ENCODE measurements at places on chromosomes 11 and 22.

DNA sequence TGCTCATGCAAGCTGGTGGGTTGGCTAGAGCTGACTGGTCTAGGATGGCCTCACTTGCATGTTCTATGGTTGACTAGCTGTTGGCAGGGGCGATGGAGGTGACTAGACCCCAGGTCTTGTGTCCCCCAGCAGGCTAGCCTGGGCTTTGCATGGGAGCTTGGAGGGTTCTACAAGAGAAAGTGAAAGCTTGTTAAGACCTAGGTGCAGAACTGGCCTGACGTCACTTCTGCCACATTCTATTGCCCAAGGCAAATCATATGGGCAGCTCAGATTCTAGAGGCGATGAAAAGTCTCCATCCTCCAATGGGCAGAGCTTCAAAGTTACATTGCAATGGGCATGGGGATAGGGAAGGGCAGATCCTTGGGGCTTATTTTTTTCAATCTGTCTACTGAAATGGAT, 170.9 kb downstream of the MIAT start:
- DNase-seq: no peak

DNA sequence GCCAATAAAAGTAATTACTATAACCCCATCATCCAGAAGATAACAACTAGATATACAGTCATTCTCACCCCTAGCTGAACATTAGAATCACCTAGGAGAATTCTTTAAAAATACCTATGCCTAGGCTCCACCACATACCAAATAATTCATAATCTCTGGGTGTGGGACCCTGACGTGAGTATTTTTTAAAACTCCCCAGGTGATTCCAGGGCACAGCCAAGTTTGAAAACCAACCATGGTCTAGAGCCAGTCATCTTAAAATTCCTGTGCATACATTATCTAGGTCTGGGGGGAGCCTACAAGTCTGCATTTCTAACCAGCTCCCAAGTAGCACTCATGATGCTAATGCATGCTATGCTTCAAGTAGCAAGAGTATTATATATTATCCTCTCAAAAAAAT, 281.0 kb upstream of the MTNR1B start:
- no peak for DNase-seq

GRCh38 chr22:30826670-30827355, 132.1 kb downstream of the OSBP2 start:
- DNase-seq: no peak

DNA sequence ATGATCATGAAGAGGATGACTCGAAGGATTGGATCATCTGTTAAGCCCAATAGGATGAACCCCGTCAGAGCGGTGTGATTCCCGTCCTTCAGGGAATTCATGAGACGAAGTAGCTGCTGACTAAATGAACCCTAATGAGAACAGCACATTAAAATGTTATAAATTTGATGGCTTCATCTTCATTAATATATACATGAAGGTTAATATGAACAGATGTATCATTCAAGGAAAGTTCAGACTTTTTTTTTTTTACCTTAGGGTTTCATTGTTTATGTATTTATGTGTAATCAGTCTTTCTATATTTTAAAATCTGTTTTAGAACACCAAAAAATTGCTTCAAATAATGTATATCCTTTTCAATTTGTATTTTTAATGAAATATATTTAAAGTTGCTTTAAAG, at the start of gene OR5P2:
TSS of gene OR5P2 (minus strand) at position 101 of the 400 bp plus-strand sequence. CDS start at position 101, 0 bp downstream.
- DNase-seq: no peak

GRCh38 chr11:5257296-5257695, 2.7 kb upstream of the HBG2 start:
- no peak for DNase-seq

GRCh38 chr11:87265132-87265531, 227.4 kb downstream of the TMEM135 start:
- DNase-seq: no peak

- DNase-seq: peak; percentile 75
These were observed 2.0 kb downstream of the HEPN1 start for GRCh38 chr11:124920870-124921609.

DNA sequence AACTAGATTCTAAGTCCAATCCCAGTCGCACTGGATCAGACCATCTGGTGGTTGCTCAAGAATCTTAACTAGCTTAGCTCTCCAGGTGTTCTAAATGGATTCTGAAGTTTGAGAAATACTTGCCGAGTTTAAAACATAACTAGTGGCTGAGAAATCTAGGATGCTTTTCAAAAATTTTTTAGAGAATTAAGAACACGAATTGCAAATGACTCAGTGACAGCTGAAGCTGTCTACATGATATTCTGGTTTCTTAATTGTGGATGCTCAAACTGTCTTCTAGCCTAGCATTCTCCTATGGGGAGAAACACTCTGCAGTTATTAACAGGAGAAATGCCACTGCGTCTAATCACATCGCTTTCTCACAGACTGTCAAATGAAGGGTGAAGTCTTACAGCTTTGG, 20.2 kb upstream of the TP53AIP1 start:
- no peak for DNase-seq

- DNase-seq: no peak
These were observed 19.6 kb downstream of the VPS37C start for GRCh38 chr11:61141601-61142028.

- no peak for DNase-seq
These were observed 23.4 kb downstream of the HPS4 start for GRCh38 chr22:26460202-26460601.

DNA sequence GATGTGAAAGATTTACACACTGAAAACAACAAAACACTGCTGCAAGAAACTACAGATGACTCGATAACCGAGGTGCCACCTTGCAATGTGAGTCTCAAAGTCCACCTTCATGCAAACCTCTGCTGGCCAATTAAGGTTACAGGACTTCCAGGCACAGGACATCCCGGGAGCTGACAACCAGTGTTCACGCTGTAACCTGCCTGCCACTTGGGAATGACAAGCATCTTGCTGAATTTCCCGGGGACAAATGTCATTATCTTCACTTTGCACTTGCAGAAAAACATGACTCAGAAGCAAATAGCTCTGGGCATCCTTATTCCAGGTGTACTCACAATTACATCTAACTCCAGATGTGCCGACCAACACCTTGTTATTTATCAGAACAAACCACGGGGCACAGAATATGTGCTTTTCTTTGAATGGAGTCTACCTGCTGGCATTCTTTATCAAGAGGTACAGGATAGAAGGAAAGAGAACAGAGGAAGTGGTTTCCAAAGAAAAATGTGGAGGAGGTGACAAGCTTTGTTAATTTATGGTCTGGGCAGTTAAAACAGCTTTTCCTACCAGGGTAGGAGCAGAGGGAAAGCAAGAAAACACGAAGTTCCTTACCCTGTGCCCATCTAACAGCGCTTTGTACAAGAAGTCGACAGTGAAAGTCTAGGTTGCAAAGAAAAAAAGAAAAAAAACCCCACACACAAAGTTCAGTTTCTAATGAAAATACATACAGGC, 72.3 kb downstream of the SHANK2 start:
- DNase-seq: no peak

- DNase-seq: no peak
These were observed 31.3 kb downstream of the DAGLA start for GRCh38 chr11:61711498-61711897.

DNA sequence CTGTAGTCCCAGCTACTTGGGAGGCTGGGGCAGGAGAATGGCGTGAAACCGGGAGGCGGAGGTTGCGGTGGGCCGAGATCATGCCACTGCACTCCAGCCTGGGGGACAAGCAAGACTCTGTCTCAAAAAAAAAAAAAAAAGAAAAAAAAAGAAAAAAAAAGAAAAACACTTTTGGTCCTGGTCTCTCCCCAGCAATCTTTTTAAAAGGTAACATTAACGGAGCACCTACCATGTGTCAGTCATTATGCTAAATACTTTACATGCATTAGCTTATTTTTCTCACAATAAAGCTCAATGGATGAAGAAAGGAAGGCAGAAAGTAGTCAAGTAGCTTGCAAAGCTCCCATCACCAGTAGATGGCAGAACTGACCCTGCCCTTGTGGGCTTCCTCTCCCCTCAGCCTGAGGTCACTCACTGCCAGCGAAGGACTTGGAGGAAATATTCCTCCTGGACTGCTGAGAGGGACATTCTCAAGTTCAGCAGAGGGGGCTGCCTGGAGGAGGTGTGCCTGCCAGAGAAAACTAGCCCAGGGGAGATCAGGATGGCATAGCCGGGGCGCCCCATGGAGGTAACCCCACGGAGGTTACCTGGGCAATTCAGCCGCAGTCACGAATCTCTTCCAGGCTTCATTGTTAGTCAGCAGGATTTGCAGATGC, 15.5 kb downstream of the APOL3 start:
- no peak for DNase-seq

DNA sequence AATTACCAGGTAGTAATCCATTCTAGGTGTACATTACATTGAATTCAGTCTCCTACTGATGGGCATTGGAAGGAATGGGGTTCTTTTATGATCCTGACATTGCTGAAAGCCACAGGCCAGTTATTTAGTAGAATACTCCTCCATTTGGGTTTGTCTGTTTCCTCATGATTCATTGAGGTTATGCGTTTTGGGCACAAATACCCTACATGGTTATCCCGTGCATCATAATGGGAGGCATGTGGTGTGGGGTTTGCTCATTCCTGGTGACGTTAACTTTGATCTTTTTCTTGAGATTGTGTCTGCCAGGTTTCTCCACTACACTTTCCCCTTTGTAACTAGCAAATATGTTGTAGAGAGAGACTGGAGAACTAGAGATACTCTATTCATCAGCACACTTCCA, 5.5 kb downstream of the FOLR3 start:
- no peak for DNase-seq

DNA sequence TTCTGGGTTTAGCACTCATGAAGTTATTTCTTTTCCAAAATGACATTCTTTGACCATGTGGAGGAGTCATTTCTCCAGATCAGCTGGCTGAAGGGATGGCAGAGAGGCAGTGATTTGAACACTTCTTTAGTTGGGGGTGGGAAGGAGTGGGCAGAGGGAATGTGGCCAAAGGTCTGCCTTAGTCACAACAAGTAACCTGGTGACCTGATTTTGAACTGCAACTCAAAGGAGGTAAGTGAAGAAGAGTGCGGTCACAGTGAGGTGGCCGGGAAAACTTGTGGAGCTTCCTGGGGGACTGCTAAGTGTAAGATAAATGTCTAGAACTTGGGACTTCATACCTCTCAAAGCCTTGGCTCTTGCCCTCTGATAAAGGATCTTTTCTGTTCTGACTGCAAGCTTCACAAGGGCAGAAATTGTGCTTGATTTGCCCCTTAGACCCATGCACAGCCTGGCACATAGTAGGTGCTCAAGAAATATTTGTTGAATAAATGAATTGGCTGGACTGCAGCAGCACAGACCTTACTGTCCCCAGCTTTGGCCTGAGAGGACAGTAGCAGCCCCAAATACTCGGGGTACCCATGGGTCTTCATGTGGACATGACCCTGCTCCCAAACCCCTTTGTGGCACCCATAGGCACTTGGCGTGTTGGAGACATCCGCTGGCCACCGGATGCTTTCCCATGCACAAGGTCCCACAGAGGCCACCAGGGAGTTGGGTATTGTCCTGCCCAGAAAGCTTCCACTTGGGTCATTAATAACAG, 99.0 kb upstream of the ALX4 start:
- no peak for DNase-seq

DNA sequence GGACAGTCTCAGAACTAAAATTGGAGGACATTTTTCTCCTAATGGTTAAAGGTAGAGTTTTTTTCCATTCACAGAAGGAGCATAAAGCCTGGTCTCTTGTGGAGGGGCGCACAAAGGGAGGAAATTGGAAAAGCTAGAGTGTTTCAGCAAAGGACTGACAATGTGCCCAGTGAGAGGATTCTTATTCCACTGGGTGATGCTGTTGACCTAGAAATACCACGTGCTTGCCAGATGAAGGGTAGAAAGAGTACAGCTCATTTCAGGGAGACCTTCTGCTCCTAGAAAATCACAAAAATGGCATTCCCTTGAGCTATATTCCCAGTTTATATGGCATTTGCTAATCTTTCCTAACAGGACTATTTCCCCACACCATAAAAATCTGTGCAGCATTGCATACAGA, 21.1 kb downstream of the MS4A6E start:
- no peak for DNase-seq

DNA sequence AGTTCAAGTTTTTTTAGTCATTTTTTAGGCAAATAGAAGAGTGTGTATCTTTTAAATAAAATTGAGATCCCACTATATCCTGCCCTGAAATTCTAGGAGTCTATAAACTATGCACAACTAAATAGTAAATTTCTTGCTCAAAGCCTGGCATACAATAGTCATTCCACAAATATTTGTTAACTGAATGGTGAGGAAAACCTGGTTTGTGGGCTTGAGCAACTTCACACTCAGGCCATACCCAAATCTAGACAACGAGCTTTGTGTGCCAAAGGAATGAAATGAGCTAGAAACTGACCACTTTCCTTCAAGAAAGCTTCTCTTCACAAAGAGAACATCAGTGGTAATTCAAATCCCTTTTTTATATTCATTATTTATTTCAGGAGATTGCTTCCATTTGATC, 39.6 kb upstream of the AMOTL1 start:
- DNase-seq: no peak

DNA sequence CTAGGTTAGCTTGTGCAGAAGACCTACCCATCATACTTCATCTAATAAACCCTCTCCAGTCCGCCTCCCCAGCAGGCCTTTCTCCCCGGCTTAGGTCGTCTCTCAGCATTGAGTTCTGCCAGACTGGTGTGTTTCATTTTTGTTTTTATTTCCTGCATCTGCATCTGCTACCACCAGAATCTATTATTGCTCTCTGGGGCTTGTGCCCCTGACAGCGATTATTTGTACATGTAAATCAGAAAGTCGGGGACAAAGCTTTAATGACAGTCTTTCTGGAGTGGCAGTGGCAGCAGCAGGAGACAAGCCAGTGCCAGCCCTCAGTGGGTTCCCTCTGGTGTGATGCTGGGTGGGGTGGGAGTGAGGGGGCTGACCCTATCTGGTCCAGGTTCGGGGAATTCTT, 127.5 kb downstream of the PKNOX2 start:
- no peak for DNase-seq

GRCh38 chr11:15774388-15774939, 581.9 kb downstream of the SOX6 start:
- DNase-seq: no peak

- no peak for DNase-seq
These were observed 31.3 kb downstream of the CTNND1 start for GRCh38 chr11:57792870-57793269.

GRCh38 chr11:96357794-96358193, 14.8 kb upstream of the MAML2 start:
- no peak for DNase-seq

GRCh38 chr11:37916331-37916730, 1318.3 kb upstream of the RAG2 start:
- no peak for DNase-seq

GRCh38 chr11:130762638-130763037, 153.6 kb downstream of the SNX19 start:
- no peak for DNase-seq

- DNase-seq: no peak
These were observed 41.9 kb downstream of the BID start for GRCh38 chr22:17732251-17732854.

GRCh38 chr11:32892355-32893092, at the start of gene QSER1:
TSS of gene QSER1 (plus strand) at chr11:32892811. CDS start at chr11:32893126, 315 bp downstream.
- DNase-seq: peak; percentile 69

- DNase-seq: no peak
These were observed 3.6 kb upstream of the SSTR3 start for GRCh38 chr22:37215890-37216289.

Data from activated CD4-positive, alpha-beta T cell treated with anti-CD3 and anti-CD28 coated beads, Interleukin-2, amount 50 U/mL, for 4 hours (primary cell).